ENCODE measurements at places on chromosomes 13 and 19.
A peak's percentile ranks its signal among the peaks of the same experiment; 100 is the strongest.

DNA sequence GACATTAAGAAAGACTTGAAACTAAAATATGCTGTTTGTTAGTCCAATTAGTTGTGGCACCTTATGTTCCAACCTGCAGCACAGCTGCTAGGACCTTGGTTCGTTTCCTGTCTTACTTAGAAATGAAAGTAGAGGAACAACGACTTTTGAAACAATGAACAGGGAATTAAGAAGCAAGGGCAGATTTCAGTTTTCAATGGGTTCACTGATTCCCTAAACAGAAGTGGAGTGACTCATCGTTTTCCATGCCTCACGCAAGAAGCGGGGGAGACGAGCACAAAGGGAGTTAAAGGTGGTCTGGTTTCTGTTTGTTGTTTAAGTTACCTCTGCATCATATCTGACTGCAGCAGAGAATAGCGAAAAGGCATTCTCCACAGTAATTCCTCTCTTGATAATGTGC, 44.8 kb downstream of the PHF11 start:
- DNase-seq = no peak

DNA sequence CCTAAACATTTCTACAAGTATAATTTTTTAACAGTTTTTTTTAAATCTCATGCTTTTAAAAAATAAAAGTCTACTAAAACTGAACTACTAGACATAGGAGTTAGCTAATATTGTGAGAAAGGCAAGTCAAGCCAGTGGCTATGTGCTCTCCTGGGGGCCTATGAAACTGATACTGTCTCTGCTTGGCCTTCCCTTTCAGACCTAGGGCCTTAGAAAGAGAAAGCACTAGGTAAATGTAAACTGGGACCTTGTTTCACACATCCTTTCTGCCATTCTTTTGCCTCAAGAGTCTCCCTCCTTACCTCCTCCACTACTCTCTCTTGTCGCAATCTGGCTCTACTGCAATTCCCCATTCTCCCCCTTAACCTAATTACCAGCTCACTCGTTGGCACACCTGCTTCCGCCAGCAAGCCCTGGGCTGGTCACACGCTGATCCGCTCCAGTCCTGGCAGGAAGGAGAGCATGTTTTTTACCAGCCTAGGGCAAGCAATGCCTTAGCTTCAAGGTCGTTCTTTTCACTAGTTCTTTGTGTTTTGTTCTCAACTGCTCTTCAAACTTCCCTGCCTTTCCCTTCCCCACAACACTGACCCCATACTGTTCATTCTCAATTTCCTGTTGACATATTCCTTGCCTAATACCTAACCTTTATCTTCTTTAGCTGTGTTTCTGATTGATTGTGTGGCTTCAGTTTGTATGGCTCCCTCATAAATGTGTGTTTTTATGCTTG, 23.1 kb downstream of the TBC1D4 start:
- DNase-seq = no peak

DNA sequence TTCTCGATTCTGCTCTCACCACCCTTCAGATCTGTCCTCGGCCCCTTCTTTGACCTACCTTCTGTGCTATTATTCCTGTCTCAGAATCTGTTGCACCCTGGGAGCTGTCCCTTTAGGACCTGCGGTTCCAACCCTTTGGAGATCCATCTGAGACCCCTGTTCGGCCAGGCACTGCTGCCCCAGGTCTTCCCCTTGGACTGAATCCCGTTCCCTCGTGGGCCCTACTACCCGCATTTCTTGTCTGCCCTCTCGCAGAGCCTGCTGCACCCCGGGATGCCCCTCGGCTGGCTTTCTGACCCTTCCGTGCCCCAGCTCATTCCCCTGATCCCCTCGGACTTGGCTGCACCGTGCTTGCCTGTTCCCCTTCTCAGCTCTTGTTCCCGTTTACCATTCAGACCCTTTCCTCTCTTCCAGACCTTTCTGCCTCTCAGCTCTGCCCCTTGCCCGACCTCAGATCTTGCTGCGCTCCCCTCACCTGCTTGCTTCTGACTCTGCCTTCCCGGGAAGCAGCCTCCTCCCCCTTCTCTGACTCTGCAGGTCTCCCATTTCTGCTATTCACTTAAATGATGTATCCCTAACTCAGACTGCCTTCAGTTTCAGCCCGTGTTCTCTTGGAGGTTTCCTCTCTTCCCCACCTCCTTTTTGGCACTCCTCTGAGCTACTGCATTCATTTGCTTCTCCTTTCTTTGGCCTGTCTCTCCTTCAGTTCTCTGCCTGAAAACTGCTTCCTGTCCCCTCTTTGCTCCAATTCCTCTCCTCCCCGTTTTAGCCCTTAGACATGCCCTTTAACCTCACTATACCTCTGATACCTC, 1.1 kb downstream of the ARHGAP35 start:
- peak; percentile 41 for DNase-seq

GRCh38 chr13:109087916-109088623, 458.7 kb downstream of the MYO16 start:
- peak; percentile 33 for DNase-seq

- no peak for DNase-seq
Measured at GRCh38 chr13:53204598-53204997, 176.0 kb downstream of the OLFM4 start.

GRCh38 chr13:106423530-106423929, 111.9 kb downstream of the EFNB2 start:
- DNase-seq = peak; percentile 38

- DNase-seq = no peak
Measured at GRCh38 chr19:12792853-12793289, 1.6 kb downstream of the JUNB start.

DNA sequence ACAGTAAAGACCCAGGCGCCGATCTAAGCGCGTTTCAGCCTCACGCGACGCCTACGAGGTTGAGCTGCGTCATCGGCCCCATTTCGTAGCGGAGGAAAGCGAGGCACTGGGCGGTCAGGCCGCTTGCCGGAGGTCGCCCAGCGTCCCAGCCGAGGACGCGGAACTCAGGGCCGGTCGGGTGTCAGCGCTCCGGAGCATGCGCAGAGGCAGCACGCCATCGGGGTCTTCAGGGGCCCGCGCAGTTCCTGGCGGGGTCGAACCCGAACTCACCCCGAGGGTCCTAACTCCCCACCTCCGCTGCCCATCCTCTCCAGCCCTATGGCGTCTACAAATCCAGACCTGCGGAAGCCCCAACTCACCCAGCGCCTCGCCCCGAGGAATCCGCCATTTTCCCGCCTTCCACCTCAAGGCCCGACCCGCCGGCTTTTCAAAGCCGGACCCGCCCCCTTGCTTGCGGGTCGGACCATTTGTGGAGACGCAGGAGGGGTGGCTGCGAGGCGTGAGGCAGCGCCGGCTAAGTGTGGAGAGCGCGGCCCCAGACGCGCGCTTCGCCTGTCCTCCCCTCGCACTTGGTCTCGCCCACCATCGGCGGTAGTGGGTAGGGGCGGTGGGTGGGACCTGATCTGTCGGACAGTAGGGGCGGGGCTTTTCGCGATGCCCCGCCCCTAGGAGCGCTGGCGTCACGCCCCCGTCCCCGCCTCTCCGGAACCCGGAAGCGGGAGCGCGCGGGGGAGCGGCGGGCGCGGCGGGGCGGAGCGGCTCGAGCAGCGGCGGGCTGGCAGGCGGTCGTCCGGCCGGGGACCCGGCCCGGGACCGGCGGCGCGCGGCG, at the start of the genes HAUS8 and MYO9B:
Gene HAUS8, minus strand, starts transcription at position 418 of the 829 bp plus-strand sequence. Its CDS starts 30 bp downstream, at position 388.
Gene MYO9B, plus strand, starts transcription at position 743 of the 829 bp plus-strand sequence. CDS start 25,941 bp downstream, outside the sequence.
- peak; percentile 100 for DNase-seq

DNA sequence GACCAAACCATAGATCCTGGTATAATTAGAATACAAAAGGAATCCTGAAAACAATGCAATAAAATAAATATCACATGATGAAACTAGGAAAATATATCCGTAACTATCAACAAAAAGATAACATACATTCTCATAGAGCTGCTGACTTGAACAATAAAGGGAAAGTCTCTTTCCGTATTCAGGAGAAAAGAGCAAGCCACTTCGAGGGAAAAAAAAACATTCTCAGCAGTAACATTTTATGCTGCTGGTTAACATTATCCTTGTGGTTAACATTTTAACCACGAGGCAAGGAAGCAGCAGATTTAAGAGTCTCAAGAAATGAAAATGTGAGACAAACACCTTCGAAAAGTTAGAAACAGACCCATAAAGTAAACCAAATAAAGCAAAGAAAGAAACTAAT, 25.8 kb downstream of the NALCN start:
- DNase-seq = no peak

DNA sequence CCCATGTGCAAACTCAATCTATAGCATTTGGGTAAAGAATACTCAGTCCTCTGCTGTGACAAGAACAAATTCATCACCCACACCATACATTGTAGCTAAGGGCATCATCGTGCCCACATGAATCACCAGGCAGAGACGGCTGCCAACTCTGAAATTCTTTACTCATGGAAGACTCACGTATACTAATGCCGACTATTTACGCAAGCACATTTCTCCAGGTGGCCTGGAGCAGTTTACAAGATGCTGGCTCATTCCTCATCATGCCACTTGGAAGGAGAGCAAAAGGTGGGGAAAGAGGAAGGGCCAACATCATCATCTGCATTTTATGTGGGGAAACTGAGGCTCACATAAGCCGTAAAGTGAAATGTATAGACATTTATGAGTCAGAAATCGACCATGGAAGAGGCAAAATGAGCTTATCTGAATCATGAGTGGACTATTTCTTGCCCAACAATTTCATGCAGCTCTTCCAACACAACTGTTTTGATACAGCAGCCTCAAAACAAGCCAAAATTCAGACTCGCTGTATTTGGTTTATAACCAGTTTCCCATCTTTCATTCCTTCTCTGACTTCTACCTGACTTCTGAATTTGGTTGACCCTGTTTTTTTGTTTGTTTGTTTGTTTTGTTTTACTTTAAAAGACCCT, 213.9 kb upstream of the SERP2 start:
- no peak for DNase-seq

- no peak for DNase-seq
Measured at GRCh38 chr19:6204866-6205723, 69.6 kb downstream of the ACSBG2 start.

- no peak for DNase-seq
Measured at GRCh38 chr13:39484506-39485313, 118.3 kb downstream of the LHFPL6 start.

- no peak for DNase-seq
Measured at GRCh38 chr13:20404488-20405222, 121.0 kb downstream of the CRYL1 start.

- DNase-seq = no peak
Measured at GRCh38 chr13:100815476-100816046, 141.0 kb upstream of the TMTC4 start.

DNA sequence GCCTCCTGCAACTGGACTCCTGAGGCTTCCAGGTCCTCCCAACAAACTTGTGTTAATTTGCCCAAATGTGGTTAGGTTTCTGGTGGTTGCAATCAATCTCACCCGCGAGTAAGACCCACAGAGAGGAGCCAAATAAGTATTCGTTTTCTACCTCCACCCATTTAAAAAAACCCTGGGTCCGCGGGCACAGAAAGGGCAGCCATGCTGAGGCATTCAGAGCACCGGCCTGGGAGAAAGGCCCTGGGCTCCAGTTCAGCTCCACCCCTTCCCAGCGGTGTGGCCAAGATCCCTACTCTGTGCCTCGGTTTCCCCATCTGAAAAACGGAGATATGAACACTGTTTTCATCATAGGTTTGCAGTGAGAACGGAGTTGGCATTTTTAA, 56.9 kb downstream of the PEPD start:
- no peak for DNase-seq

DNA sequence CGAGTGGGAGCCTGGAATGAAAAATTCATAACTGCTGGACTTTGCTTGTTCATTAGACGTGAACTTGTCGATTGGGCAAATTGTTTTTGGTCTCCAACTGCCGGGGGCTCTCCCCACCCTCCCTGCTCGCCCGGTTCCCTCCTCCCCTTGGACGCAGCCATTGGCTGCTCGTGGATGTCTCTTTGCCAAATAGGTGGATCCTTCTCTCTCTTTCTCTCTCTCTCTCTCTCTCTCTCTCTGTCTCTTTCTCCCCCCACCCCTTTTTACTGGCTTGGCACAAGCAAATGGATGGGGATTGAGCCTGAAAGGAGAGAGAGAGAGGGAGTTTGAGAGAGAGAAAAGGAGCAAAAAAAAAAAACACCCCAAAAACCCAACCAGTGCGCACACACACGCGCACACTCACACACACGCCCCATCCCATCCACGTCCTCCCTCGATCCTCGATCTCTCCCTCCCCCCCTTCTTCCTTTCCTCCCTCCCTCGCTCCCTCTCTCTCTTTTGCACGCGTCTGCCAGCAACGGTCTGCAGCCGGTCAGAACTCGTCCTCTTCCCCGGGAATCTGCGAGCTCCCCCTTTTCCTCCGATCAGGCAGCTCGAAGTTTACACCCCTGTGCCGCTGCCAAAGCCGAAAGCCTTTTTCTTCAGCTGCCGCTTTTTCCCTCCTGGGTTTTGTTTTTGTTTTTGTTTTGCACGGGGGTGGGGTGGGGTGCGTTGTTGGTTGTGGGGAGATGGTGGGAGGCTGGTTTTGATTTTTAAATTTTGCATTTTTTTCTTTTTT, 27.8 kb downstream of the NFIX start:
- peak; percentile 87 for DNase-seq

DNA sequence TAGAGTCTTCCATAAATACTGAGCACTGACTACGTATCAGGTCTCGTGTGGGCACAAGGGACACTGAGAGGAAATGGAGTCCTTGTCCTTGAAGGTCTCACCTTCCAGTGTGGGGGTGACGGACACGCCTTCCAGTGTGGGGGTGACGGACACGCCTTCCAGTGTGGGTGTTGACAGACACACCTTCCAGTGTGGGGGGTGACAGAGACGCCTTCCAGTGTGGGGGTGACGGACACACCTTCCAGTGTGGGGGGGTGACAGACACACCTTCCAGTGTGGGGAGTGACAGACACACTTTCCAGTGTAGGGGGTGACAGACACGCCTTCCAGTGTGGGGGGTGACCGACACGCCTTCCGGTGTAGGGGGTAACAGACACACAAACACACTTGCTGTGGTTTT, 14.3 kb upstream of the EDDM13 start:
- DNase-seq = no peak
